ENCODE measurements at places on chromosomes 16 and 17.

DNA sequence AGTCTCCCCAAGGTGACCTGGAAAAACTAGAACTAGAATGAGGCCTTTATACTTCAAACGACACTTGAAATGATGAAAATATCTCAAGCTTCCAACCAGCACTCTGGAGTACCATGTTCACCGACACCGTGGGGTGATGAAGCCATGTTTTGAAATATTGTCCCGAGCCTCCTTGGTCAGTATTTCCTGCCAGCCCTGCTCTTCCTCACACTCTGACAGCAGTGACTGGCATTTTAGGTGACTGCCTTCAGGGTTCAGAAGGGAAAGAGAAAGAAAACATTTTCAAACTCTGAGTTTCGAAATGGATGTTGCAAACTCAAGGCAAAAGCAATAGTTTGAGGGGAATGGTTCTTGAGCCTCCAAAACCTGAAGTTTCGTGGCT lies 39.3 kb upstream of the IRX6 start:
- no peak for DNase-seq

DNA sequence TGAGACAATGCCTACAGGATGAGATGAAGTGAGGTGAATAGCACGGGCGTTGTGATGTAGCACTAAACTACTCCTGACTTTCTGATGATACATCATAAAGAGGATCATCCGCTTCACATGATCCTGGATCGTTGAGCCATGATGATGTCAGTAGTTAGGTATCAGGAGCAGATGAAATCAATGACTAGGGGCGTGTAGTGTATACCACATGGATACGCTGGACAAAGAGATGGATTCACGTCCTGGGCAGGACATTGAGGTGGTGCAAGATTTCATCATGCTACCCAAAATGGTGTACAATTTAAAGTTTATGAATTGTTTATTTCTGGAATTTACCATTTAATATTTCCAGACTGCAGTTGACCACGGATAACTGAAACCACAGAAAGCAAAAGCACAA lies 156.6 kb downstream of the ANKFN1 start:
- no peak for DNase-seq

GRCh38 chr16:8644211-8645140 lies 23.0 kb downstream of the METTL22 start:
- DNase-seq = no peak

GRCh38 chr17:64213995-64214811 lies 48.9 kb downstream of the TEX2 start:
- DNase-seq = no peak

DNA sequence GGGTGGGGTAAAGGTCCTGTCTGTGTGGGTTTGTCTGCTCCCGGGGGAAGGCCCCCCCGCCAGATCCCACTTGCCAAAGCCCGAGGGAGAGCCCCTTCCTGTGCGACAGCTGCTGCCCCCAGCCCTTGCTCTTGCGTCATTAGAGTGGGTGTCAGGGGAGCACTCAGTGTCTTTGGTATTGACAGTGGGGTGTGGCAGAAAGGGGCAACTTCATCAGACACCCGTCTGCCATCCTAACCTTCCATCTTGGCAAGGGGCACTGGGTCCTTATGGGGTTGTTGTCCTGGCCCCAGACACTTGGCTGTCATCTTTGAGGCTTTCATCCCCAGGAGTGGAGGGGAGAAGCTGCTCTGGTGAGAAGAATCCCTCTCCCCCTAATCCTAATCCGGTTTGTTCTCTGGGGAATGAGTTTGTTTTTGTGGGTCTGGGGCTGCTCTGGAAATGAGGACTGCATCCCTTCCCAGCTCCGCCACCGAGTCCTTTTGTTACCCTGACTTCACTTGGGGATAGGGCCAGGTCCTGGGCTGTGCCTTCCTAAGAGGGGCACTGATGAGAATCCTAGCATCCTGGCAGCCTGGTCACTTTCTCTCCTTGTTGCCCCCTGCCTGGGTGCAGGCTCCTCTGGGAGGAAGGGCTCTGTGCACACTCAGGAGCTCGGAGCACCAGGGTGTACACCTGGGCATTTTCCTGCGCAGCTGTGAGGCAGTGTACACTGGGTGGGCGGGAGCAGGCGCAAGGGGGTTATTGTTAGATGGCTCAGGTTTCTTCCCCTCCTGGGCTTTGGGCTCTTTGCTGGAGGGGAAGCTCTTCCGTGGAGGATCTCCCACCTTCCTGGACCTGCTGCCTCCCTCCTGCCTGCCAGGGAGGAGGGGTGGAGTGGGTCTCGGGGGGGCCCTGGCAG lies 21.1 kb downstream of the GJD3 start:
- no peak for DNase-seq

DNA sequence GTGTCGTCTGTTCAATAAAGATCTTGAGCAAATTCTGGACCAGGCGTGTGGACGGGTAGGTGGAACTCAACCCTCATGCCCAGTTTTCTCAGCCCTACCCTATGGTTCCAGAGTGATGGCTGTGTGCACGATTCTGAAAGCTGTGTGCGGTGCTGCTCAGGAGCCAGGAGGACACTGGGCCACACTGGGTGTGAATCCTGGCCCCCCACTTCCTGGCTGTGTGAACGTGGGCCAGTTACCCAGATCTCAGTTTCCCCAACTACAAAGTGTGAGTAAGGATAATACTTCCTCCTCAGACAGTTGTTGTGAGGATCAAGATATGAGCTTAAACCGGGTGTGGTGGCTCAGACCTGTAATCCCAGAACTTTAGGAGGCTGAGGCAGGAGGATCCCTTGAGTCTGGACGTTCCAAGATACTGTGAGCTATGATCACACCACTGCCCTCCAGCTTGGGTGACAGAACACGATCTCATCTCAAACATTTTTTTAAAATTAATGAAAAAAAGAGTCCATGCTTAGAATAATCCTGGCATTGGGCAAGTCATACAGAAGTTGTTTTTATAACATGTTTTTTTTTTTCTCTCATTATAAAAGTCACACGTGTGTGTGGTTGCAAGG lies 14.7 kb upstream of the MPRIP start:
- no peak for DNase-seq

DNA sequence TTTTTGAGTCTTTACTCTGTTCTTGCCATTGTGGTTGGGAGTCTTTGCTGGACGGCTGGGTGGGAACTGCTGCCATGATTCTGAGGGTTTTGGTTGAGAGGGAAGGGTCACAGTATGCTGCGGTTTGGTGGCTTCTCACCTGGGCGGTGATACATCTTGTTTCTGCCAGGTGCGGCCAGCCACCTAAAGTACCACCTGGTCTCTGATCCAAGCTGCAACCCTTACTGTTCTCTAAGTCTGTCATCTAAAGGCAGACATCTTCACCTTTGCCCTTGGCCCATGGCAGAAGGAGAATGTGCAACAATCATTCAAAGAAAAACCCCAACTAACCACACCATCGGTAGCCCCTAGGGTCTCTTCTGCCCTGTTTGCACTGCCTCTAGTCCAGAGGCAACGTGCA lies 19.6 kb upstream of the MPO start:
- no peak for DNase-seq

DNA sequence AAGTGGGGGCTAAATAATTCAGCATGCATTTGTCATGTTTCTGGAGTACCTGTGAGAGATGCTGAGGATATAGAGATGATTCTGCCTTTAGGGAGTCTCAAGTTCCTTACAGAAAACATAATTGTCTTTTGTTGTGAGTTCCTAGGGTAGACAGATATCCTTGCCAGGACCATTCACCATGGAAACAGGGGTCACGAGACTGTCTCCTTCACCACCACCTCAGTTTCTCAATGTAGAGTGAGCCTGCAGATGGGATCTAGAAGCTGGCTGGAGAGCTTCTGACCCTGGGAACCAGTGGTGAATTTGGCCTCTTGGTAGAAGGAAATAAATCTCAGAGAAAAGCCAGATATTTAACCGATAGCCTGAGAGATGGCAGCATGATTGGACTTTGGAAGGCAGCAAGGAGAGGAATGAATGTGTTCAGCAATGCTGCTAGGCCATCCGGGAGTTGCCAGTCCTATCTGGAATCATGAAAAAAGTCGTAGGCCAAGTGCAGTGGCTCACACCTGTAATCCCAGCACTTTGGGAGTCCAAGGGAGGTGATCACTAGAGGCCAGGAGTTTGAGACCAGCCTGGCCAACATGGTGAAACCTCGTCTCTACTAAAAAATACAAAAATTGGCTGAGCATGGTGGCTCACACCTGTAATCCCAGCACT lies 7.4 kb upstream of the HDAC5 start:
- no peak for DNase-seq

DNA sequence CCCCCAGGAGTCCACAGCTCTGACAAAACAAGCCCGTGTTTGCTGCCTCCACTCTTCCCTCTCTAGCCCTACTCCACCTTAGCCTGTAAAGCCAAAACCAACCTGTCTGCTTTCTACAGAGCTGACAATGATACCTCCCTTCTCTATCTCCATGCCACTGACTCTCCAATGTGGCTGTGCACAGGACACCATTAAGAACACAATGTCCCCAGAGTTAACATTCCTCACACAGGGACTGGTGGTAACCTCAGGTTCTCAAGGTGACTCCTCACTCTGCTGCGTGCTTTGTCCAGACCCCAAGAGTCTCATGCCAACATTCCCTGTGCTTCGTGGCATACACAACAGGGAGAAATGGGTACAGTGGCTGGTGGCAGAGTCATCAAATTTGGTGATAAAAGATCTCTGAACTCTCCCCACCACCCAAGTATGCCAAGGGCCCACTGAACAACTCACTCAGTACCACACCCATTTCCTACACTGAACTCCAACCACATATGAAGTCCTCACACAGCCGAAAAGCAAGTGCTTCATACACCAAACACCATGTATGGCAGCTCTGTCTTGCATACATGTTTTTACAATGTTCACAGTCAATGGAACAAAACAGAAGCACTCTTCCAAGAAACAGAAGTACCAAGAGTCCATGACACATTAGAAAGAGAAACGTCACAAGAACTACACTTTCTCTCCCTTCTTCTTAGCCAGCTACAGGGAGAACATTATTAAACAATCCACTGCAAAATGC lies 21.1 kb downstream of the CSNK2A2 start:
- no peak for DNase-seq

DNA sequence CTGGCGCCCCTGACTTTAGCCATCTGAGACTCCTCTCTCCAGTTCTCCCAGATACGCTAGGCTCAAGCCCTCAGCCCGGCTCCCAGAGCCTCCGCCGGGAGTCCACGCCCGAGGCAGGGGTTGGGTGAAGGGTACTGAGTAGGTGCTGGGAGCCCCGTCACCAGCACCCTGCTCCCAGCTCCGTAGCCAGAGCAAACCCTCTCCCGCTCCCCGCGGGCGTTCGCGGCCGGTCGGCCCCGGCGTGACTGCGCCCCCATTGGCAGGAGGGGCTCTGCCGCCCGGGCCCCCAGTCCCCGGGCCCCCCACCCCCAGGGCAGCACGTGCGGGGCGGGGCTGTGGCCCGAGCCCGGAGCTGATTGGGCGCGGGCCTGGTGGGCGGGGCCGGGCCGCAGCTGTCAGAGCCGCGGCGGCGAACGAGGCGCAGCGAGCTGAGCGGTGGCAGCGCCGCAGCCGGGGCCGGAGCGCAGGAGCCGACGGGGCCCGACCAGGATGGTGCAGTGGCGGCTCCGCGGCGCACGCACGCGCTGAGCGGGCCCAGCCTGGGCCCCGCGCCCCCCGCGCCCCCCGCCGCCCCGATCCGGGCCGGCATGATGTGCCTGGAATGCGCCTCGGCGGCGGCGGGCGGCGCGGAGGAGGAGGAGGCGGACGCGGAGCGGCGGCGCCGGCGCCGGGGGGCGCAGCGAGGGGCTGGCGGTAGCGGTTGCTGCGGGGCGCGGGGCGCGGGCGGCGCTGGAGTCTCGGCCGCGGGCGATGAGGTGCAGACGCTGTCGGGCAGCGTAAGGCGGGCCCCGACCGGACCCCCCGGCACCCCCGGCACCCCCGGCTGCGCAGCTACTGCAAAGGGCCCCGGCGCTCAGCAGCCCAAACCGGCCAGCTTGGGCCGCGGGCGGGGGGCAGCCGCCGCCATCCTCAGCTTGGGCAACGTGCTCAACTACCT lies at the start of gene SPNS2:
Gene SPNS2 (plus strand): TSS at position 421 of the 937 bp plus-strand sequence. CDS start 167 bp downstream, at position 588.
- DNase-seq = no peak

- no peak for DNase-seq
Measured at GRCh38 chr16:13148836-13149235, 247.4 kb downstream of the SHISA9 start.

- no peak for DNase-seq
Measured at GRCh38 chr16:3007059-3007956, 5.4 kb upstream of the CLDN9 start.

- DNase-seq = no peak
Measured at GRCh38 chr17:19857640-19858039, 10.1 kb downstream of the ULK2 start.

DNA sequence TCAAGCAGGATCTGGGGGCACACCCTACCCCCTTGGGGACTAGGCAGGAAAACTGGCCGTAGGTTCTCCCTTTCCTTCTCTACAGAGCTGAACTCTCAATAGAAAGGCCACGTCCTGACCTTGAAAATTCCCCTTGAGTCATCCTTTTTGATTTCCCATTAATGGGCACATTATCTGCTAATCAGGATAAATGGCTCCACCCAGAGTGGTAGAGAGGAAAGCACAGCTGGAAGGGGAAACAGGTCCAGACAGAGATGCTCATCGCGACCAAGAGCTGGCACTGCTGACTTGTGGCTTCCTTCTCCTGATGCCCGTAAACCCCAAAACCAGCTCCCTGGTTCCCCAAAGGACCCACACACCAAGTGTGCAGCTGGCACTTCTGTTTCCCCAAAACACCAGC lies 206.5 kb upstream of the CDH5 start:
- DNase-seq = no peak

DNA sequence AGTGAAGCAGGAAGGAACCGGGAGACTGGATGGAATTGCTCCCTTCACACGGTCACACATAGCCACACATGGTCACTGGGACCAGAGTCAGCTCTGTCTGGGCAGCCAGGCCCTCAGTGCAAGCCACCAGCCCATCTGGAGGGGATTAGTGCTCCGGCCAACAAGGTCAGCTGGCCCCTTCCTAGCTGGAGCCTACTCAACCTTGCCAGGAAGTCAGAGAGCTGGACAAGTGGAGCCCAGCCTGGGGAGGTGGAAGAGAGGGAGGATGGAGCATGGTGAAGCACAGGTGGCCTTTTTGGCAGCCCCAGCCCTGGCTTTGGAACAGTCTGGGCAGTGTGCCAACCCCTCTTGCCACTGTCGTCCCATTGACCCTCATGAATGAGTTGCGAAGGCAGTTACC lies 3.7 kb upstream of the CACNA1G start:
- no peak for DNase-seq
